Gastrocnemius medialis (tissue), 4 donors: ENCODE measurements at places on chromosomes 7 and 10.

DNA sequence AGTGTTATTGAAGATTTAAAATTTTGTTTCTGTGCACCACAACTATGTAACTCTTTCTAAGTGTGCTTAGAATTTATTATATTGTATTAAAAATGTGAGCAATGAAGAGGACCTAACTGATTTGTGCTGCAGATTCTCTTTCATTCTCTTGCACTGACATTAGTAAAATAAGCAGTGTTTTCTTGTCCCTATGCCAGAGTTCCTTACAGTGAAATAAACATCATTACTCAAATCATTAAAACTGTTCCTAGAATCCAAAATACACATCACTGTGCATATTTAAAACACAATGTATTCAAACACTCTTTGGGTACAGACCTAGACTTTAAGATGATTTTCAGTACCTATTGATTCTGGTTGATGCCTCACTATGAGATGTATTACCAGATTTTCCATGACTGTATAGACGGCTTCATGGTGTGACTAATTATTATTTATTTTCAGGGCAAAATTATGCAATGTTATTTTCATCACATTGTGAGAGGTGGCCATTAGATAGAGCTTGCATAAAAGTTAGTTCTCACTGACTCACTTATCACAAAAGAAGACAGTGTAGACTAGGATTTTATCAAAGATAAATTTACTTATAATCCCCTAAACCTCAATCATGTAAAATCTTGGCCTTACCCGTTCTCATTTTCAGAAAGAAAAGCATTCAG, 93.4 kb downstream of the PTPRZ1 start:
- DNase-seq, result no peak

DNA sequence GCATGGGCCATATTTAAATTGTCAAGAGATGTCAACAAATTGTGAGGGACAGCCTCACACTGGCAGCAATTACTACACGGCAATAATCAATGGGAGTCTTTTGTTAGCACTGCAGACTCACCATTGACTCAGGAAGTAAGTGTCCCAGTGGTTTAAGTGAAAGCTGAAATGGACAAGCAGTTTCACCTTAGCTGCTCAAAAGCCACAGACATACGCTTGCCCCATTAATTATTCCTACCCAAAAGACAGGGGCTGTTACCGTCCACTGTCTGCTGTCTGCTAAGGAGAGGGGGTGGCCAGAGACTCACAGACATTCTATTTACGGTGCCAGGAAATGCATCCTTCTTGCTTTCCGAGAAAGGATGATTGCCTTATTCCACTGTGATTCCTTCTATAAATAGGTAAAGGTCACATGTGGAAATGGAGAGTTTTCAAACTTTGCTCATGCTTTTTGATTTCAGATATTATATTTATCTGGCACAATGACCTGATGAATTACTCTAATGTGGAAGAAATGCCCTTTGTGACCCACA, 309.7 kb upstream of the NFE2L3 start:
- no peak for DNase-seq

- DNase-seq, result no peak
These were observed 410.8 kb upstream of the PRKCQ start for GRCh38 chr10:6990891-6991290.

- no peak for DNase-seq
These were observed 563.6 kb upstream of the SEMA3D start for GRCh38 chr7:85750454-85750949.

DNA sequence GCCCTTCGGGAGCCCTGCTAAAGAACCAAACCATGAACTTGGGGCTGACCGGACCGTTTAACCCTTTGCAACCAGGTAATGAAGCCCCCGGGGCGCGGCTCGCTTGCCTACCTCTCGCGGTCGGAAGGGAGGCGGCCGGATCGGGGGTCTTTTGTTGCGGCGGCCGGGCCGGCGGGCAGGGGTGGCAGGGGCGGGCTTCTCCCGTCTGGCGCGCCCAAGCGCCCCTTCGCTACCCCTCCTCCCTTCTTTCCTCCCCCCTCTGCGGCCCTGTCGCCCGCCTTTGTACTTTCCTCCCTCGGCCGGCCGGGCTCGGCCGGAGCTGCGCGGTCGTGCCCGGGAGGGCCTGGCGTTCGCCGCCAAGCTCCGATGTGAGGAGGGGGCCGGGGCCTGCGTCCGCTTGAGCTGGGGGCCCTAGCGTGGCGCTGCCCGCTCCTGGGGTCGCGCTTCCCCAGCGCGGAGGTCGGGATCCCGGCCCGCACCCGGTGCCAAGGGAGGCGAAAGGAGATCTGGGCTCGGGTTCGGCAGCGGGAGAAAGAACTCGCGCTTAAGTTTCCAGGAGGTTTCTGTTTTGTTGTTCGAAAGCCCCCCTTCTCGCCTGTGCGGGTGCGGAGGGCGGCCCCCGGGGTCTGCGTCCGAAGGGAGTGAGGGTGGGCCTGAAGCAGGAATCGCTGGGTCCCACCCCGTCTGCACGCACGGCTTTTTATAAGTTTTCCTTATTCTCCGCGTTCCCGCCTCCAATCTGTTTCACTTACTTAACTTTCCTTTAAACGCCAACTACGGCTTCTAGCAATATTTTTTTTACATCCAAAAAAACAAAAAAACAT, 436.8 kb upstream of the GALNT17 start:
- DNase-seq, result no peak

DNA sequence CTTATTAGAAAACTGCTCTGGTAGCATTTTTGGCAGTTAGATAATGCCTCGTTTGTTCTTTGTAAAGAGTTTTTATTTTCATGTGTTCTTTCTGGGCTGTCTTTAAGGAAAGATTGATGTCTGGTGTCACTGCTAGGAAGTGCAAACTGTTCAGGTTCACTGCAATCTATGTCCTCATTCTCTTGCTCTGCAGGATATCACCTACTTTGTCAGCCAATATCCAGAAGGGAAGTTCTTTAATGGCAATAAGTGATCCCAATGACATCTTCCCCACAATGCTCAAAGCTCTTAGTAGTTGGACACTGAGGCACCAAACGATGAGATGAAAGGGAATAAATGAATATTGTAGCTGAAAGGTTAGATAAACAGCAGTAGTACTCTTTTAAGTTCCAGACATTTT, 115.1 kb downstream of the AGMO start:
- no peak for DNase-seq
